CD4-positive, alpha-beta T cell treated with Interleukin-6 at 100 ng/mL for 8 hours (primary cell): ENCODE measurements at places on chromosomes 7 and 10.

DNA sequence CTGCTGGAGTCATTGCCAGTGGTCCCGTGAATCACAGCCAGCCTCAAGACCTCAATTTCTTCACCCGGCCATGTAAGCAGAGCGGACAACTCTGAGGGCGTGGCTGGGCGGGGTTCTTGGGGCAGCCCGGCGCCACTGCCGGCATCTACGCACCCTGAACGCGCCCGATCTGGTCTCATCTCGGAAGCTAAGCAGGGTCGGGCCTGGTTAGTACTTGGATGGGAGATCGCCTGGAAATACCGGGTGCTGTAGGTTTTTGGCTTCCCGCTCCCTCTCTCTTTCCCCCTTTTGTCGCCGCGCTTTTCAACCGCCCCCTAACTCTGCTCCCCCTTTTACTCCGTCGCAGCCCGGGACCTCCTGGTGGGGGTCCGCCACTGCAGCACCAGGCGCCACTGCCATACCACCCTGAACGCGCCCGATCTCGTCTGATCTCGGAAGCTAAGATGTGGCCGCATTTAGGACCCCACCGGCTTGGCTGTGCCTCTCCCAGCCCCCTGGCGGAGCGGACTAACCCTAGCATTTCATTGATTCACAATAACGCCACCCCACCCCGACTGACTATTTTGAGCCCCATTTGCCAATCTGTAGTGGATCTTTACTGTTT lies 25.3 kb downstream of the GARIN1A start:
- no peak for DNase-seq

- DNase-seq, result no peak
Observed at GRCh38 chr7:84614821-84615501, 420.4 kb upstream of the SEMA3A start.

DNA sequence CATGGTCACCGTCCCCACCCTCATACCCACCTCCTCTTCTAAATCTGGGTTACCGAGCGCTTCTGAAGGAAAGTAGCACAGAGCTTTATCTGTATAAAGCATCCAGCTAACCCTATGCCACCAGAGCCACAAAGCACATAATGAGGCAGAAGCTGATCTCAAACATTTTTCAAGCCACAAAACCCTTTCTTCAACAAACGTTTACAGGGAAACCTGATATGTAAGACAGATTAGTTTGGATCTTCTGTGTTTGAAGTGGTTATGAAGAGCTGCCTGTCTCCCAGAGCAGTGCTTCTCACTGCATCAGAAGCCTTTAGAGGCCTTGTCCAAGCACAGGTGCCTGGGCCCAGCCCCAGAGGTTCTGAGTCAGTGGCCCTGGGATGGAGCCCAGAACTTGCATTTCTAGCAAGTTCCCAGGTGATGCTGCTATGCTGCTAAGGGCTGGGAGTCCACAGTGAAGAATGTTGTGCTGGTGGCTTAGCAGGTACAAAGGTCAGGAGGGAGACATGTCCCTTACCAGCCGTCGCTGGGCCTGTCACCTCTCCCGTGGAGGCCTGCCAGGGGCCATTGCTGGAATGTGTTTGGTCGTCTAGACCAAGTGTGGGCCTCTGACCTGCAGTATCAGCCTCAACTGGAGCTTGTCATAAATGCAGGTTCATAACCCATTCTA lies 90.4 kb downstream of the TAF3 start:
- DNase-seq, result no peak

DNA sequence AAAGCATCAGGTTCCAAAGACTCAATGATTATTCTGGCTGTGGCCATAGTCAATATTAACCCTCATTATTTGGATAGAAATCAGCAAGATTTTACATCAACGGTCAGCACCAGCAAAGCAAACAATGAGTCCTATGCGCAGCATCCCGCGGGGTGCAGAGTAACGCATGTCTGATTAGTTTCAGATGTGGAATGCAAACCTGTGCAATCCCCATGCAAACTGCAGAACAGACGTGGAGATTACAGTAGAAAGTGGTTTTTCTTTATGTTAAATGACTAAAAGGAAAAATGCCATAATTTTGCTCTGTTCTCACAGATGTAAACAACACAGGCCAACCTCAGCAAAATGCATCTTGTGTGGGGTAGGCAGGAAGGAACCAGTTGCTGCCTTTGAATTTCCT lies 258.1 kb upstream of the GRB10 start:
- no peak for DNase-seq

GRCh38 chr10:12922117-12922900 lies 79.2 kb downstream of the CCDC3 start:
- DNase-seq, result no peak

- DNase-seq, result no peak
Observed at GRCh38 chr7:78749052-78749746, 704.3 kb downstream of the MAGI2 start.

DNA sequence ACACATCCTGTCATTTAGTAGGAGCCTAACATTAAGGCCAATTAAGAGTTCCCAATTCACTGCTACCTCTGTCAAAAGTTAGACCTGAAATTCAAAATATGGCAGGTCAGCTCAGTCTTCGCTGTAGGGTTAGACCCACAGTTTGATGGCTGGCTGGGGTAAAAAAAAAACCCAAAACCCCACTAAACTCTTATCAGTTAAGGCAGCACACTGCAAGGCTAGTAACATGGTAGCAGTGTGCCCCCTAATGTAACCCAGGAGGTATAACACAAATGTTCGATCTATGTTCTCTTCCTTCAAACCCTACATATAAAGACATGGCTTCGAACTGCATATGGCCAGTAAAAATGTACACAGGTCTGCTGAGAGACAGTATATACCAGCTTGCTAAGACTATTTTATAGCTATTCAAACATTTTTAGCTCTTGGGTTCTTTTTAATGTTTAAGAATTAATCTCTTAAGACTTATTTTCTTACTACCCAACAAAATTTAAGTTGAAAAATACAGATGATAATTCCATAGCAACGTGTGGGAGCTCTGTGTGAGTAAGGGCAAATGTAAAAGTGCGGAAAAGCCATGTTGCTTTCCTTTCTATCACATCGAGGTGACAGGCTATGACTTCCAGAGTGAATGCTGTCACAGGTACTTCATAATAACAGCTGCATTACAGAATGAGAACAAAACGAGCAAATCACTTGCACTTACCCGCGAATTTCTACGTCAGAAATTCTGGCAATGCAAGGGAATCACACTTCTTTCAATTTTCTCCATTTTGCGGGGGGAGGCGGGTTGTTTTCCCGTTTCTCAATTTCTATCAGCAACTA lies 168.4 kb upstream of the IMMP2L start:
- no peak for DNase-seq
